ENCODE measurements at places on chromosomes 11 and 22.

DNA sequence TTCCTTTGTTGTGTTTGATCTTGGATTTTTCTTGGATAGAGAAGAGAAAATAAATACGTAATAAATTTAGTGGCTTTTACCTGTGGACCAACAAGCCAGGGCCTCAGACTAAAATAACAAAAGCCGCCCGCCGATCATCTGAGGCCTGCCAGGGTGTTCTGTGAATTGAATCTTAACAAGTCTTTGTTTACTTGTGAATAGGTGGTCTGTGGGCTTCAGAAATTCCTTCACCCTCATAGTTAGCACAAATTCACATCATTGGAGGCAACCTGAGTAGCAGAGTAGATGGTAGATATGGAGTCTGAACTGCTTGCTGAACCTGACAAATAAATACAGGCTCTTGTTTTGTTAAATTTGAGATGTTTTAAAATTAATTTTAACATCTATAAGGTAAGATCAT is 176.3 kb upstream of the MTNR1B start:
- no peak for DNase-seq

DNA sequence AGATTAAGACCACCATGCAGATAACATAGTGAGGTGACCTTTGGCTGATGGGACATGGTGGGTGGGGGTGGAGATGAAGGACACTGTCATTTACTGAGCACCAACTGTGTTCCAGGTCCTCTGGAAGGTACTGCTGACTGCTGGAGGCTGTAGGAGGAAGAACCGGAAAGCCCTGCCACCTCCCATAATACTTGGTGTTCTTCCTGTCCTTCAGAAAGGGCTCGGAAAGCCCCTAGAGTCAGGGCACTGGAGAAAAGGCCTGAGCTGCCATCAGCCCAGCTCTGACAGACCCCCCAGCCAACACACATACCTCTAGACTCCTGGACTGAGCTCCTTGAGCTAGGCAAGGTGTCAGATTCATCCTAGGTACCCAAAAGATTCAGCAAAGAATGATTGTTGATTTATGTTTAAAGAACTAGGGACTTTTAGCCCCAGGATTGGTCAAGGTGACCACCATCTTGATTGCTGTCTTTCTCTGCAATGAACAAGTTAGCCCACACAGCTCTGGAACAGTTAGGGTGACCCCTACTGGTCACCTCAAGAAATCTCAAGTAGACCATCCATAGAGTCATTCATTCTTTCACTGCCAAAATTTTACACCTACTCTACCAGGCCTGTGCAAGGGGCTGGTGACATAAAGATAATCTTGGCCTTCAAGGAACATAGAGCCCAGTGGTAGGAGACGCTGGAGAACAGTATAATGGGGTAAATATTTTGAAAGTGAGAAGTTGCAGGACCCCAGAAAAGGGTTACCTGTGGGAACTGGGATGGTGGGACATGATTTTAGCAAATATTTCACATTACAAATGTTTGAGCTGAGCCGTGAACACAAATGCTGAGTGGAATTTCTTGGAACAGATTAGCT is 39.4 kb downstream of the IRAG1 start:
- DNase-seq, result no peak

- no peak for DNase-seq
Measured at GRCh38 chr11:20669820-20670684, 666 bp downstream of the NELL1 start.

- no peak for DNase-seq
Measured at GRCh38 chr22:50734986-50735738, 2.8 kb upstream of the ACR start.

GRCh38 chr11:79973721-79974617 is 533.1 kb upstream of the TENM4 start:
- no peak for DNase-seq

- DNase-seq, result no peak
Measured at GRCh38 chr11:724049-724777, 18.2 kb downstream of the EPS8L2 start.
